ENCODE measurements at places on chromosomes 1 and 21.

DNA sequence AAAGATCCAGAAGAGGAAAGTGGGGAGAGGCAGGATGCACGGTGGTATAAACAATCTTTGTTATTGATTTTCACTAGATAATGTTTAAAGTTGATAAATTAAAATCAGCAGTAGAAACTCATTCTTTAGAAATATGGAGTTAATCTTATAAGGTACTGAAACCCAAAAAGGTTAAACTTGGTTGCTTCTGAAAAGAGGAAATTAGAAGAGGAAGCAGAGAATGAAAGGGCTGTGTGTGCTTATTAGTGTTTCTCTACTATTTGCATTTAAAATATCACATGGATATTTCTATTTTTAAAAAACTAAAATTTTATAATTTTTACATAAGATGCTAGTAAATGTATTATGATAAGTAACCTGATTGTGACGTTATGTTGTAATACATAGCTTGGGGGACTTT is 24.4 kb downstream of the C1orf141 start:
- DNase-seq, result no peak

DNA sequence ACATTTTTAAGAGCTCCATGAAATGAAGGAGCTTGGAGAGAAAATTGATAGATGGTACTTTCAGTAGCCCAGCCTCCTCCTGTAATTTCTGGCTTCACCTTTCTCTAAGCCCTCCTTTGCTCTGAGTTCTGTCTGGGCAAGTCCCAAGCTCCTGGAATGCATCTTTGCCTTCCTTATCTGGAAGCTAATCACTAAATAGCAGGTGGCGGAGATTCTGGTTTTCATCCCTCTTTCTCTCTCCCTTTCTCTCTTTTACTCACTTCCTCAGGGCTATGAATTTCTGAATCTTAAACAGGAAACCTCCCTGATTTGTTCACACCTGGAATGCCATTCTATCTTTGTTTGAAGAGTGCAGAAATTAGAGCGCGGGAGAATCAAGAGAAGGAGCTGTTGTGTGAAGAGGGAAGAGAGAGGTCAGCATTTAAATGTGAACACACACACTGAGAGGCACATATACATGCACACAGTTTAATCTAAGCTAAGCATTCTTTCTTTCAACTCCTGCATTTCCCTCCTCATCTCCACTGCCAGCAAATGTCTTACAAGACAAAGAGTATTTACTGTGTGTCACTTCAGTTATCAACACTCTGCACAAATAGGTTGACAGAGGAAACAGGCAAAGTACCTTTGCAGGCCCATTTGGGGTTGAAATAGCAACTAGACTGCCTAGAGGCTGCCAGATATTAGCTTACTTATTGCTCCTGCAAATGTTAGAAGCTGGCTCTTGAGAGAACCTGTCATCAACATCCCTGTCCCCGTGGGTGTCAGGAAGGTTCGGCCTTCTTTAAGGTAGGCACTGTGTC is 199.4 kb upstream of the CAMK1G start:
- no peak for DNase-seq

GRCh38 chr21:44907966-44908895 is 12.5 kb downstream of the ITGB2 start:
- DNase-seq, result no peak

- no peak for DNase-seq
These were observed 57.1 kb upstream of the COX20 start for GRCh38 chr1:244778344-244778743.

GRCh38 chr1:99955375-99955774 is 14.4 kb upstream of the SLC35A3 start:
- DNase-seq, result no peak

- DNase-seq, result no peak
These were observed at the start of gene IL19 for GRCh38 chr1:206770531-206771337. Gene IL19 (plus strand): TSS chr1:206770773. CDS start chr1:206836663, 65,890 bp downstream.

- DNase-seq, result no peak
These were observed 816.9 kb downstream of the PLA2G4A start for GRCh38 chr1:187645651-187646050.

DNA sequence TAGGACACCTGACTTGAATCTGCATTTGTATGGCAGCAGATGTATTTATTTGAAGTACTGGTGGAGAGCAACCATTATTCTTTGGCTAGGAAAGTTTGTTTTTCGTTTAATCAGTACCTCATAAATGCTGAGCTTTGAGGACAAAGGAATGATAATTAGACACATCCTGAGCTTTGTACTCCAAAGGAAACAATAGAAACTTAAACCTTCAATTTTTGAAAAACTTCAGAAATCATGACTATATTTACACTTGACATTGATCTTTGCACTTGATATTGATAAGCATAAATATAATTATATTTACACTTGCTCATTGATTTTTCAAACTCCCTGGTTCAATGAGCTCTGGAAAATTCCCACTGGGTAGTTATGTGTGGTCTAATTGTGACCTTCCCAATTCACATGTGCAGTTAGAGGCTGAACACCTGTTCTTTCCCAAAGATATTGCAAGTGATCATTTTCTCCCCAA is 10.7 kb downstream of the PATJ start:
- DNase-seq, result no peak

All from neural crest cell (in vitro differentiated cells).